ENCODE measurements at places on chromosomes 11 and 22. TPM values are rescaled to one million over a fixed set of nuclear protein-coding genes. Genes with fewer than 3 reads are reported as not detected.

Gene C11orf52
- total RNA-seq, result 7.4 TPM

Gene PSMA1
- 133 TPM for total RNA-seq

Gene IFITM1
- total RNA-seq, result 47.2 TPM

Gene SESN3
- 27.7 TPM for total RNA-seq

Measured in cardiac muscle cell (in vitro differentiated cells and primary cell).